ENCODE measurements at places on chromosomes 2 and 18.
A peak's percentile ranks its signal among the peaks of the same experiment; 100 is the strongest.

DNA sequence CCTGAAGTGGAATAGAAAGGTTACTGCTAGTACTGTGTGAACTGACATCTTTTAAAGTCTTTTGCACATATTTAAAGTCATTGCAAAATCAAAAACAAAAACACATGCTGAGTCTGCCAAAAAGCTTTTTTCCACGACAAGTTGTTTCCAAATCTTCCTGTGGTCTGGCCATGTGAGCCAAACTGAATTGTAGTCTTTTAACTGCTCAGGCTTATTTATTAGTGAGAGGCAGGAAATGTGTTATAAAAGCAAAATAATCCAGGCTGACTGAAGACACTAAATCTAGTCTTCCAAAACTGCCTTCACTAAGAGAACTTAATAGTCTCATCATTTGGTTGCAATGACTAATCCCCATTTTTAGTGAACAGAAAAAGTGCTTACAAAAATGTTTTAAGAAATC, 2.3 kb downstream of the KRCC1 start:
- DNase-seq, result no peak

- no peak for DNase-seq
Observed at GRCh38 chr2:231486851-231487596, 22.7 kb upstream of the NCL start.

GRCh38 chr18:76801567-76802505, 20.5 kb upstream of the ZNF236 start:
- peak; percentile 81 for DNase-seq

GRCh38 chr2:52877703-52878102, 889.9 kb upstream of the CHAC2 start:
- no peak for DNase-seq

DNA sequence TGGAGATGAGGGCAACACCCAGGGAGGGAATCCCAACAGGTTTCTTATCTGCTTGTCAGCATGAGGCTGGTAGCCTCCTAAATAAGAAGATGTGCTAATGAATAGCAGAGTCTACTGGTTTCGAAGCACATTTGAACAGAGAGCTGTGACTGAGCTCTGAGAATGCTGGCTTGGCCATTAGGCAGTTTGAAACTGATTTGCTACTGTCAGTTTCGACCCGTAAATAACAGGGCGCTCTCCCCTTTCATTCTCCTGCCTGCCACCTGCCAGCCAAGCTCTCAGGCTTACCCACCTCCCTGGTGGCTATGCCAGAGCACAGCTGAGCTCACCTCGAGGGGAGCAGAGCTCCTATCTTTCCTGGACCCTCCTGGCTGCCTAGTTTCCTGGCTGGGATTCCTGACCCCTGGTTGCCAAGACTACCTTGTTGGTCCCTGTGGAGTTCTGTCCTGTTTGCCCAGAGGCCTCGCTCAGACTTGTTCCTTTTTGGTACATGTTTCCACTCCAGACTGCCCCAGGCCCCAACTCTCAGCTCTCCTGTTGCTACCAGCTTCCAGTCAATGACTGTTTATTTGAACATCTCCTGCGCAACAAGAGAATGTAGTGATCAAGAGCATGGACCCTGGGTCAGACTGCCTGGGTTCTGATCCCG, 102.3 kb upstream of the ALPP start:
- no peak for DNase-seq

DNA sequence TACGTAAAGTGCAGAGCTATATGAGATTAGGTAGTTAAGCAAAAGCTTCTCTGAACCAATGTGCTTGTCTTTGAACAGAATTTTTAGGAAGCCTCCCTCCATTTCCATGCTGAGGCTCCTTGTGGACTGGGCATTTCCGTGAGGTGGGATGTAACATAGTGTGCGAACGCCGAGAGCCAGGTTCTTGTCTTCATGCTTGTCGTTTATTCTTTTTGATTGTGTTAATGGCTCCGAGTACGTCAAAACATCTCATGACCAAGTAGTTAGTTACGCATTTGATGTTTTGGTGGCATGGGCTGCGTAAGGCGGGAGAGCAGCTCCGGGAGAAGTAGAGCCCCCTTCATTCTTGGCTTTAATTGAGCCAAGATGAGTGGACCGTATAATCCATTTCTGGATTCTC, 32.9 kb downstream of the DGKD start:
- no peak for DNase-seq

- no peak for DNase-seq
Observed at GRCh38 chr18:62001396-62001795, 108.6 kb upstream of the RNF152 start.

- DNase-seq, result no peak
Observed at GRCh38 chr2:117523267-117523666, 291.2 kb upstream of the DDX18 start.

DNA sequence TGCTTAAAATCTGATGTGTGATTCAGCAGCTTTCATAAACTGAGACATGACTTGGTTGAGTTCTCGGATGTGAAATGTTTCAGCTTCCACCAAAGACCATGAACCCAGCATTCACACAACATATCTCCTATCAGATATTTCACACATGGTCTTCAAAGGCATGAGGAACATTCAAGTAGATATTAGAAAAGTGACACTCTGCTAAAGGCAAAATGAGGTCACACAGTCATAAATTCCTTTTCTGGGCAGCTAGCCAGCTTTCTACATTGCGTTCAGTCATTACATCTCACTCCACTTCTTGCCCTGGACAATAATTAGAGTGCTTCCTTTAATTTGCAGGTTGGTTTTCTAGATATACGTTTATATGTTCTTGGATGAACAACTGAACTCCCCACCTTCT, 96.7 kb downstream of the GAREM1 start:
- no peak for DNase-seq

GRCh38 chr2:126662621-126663020, 6.7 kb downstream of the GYPC start:
- DNase-seq, result no peak

DNA sequence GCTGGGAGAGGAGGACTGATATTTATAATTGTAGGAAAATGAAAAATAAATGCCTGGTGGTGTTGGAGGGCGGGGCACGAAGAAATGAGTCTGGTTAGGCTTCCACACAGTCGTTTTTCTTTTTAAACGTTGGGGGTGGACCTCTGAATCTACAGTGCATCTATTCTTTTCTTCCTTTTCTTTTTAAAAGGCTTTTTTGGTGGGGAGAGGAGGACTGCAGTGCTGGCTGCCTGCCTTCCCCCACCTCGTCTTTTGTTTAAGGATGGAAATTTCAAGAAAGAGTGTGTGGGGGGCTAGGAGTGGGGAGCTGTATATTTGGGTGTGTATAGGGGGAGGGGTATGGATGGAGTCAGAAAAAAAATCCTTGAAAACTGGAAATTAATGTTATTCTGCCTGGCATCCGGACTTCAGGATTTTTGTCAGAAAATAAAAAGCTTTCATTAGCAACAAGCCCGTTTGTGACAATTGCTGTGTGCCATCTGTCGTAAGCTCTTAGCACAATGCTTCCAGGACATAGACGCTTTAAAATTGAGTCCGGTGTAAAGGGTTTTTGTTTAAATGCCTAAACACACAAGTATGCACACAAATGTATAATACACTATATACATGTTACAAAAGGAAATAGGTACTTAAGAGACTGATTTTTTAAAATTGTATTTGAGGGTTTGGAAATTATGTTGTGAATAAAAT, 1.1 kb downstream of the MAP2 start:
- no peak for DNase-seq

DNA sequence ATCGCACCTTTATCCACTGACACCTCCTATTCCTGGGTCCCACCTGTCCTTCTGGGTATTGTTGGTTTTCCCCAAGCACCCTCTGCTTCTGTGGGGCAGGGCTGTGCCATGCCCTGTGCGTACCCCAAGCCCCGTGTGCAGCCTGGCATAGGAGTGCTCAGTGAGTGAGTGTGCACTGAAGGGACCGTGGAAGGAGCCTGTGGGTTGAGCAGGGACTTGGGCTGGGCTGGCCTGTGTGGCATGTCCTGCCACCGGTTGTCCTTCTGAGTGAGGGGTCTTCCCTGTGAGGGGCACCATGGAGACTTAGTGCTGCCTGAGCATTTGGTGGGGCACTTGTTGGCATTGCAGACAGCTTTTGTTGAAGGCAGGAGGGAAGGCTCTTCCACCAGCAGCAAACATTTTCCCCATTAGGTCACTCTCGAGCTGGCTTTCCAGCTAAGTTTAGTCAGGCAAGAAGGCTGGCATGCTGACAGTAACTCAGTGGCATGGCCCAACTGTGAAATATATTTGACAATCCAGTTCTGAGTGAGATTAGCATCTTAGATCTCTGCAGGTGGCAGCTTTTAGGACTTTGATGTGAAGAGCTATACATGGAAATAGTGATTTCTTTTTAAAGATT, 64.7 kb downstream of the LPIN1 start:
- peak; percentile 47 for DNase-seq

DNA sequence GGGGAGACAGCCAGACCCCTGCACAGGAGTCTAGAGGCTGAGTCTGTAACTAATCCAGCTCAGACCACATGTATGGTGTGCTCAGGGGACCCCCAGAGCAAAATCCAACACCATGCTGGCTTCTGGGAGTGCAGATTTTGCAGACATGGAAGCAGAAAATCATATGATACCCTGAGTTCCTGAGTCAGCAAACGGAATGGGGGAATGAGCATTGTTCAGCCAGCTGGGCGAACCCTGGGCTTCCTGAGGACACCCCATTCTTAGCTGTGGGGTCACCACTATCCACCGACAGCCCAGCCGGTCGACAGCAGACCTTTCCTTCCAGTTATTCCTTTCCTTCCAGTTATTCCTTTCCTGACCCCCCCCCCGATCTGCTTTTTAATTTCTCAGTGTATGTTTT, 322.9 kb downstream of the GBX2 start:
- DNase-seq, result no peak

DNA sequence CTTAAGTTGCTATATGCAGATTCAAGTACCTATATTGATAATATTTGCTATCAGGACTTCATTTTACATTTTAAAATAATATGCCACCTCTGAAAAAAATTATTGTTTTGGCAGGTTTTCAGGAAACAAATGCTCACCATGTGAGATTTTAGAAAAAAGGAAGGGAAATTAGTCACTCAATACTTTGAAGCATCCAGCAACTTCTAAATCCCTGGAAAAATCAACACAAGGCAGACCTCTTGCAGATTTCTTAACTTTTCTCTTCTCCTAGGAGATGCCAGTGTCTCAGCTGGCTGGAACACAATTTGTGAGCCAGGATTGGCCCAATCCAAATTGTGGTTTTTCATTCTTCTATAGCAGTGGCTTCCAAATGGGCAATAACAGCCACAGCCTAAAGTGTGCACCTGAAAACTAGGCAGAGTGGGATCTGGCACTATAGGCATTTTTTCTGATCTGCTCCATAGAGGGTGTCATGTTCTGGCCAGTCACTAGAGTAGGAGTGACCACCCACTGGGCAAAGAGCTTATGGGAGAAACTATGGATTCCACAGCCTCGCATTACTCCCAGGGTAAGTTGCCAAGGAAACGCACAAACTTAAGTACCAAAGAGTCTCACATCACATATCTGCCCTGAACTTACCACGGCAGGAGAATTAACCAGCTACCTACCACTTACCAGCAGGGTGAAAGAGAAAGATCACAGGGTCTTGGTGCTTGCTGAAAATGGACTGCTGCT, 28.1 kb upstream of the THOC1 start:
- no peak for DNase-seq

DNA sequence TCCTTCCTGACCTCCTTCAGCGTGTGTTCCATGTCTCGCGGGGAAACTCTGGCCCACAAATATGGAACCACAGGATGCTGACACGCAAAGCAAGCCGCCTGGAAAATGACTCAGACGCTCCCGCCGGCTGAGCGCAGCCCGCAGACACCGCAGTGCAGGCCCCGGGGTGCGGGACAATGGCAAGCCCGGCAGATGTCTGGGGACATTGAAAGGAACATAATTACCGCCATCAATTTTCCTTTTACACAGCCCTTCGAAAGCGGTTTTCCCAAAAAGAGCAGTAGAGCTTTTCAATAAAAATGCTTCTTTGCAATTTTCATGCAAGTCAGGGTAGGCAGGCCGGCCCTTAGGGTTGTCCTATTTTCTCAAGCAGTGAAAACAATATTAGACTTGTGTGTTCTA, 159.2 kb upstream of the SH3BP4 start:
- no peak for DNase-seq

DNA sequence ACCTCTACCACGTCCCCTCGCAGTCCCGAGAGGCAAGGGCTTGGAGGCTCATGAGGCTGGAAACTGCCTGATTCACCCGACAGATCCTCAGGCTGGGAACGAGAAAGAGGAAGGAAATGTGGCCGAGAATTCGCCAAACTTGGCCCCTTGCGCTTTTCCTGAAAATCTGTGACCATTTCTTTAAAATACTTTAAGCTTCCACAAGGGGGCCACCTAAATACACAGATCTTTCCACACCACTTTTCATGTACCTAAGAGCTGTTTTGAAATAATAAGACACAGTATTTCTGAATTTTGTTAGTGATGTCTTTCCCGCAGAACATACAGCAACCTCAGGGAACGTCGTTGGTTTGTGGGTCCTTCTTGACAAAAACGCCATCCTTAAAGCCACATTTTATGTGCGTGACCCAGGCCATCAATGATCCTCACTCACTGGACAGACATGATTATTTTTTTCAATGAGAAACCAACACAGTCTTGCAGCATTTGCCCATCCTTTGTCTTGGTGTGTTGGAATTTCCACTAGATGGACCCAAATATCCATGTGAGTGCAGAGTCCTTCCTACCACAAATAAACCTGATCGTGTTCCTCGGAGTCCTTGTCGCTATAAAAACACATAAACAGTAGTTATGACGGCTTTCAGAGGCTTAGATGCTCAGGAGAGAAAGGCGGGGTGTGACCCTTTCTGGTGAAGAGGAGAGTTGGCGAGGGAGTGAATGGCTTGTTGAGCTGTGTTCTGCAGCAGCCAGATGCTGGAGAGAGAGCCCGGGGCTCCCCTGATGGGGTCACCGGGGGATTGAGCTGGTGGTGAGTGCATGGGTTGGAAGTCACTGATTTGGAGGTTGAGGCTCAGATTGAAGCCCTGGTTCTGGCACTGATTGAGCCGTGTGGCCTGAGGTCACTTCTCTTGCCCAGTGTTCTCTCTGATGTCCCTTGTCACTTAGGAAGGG, 25.0 kb downstream of the DCDC2C start:
- DNase-seq, result no peak

DNA sequence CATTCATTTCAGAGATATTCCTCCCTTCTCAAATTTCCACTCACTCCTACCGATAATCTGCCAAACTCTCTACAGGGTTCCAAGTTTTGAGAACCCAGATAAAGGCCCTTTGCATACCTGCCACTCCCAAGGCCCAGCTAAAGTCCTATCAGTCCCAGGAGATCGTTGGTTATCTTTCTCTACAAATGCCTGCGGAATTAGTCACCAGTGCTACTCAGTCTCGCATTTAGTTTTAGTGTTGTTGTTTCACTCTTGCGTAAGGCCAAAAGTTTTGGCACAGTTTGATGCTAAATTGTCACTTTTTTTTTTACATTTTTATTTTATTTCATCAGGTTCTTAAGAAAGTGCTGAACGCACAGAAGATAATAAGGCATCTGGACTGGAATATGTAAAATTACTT, 29.2 kb upstream of the SETBP1 start:
- no peak for DNase-seq

- DNase-seq, result no peak
Observed at GRCh38 chr18:40613721-40614120, 1341.3 kb upstream of the PIK3C3 start.

- no peak for DNase-seq
Observed at GRCh38 chr2:141513853-141514252, 617.0 kb downstream of the LRP1B start.
